Esophagus squamous epithelium (tissue), 5 donors: ENCODE measurements at places on chromosomes 2 and 18.

- no peak for DNase-seq
Measured at GRCh38 chr18:71212222-71212621, 923.4 kb downstream of the SOCS6 start.

GRCh38 chr2:119113489-119113770 lies 45.1 kb downstream of the C1QL2 start:
- DNase-seq, result no peak

DNA sequence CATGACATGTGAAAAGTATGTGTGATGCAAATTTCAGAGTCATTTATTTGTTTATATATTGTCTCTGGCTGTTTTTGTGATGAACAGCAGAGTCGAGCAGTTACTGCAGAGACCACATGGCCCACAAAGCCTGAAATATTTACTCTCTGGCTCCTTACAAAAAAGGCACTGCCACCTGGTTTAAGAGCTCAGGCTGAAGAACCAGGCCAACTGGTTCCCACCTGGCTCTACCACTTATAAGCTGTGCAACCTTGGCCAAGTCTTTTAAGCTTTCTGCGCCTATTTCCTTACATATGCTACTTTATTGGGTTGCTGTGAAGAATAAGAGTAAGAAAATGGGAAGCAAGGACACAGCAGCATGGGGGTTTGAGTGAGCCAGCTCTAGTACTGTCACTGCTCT lies 207.6 kb downstream of the L3MBTL4 start:
- no peak for DNase-seq

- no peak for DNase-seq
Measured at GRCh38 chr18:62521082-62521481, 1.7 kb upstream of the ZCCHC2 start.

GRCh38 chr2:190528521-190529001 lies 6.0 kb downstream of the NEMP2 start:
- no peak for DNase-seq

GRCh38 chr2:45132551-45132950 lies 123.3 kb upstream of the SIX2 start:
- no peak for DNase-seq
